ENCODE measurements at places on chromosomes 11 and 22.

GRCh38 chr11:110430267-110431050 lies 711 bp downstream of the FDX1 start:
- peak; percentile 19 for DNase-seq
- H3K4me1 ChIP-seq = peaks cover 42% of the 10 kb centered on the region
- no peaks in the 10 kb centered on the region for H3K36me3 ChIP-seq
- peak overlapping the region; percentile 93 for H3K27ac ChIP-seq
- peak overlapping the region; percentile 98 for H3K4me3 ChIP-seq

GRCh38 chr11:102407901-102408300 lies 44.7 kb downstream of the TMEM123 start:
- no peak overlapping the region for H3K4me3 ChIP-seq
- no peak overlapping the region for H3K27ac ChIP-seq
- no peaks in the 10 kb centered on the region for H3K27me3 ChIP-seq
- no peak for DNase-seq
- peaks cover 71% of the 10 kb centered on the region for H3K4me1 ChIP-seq

DNA sequence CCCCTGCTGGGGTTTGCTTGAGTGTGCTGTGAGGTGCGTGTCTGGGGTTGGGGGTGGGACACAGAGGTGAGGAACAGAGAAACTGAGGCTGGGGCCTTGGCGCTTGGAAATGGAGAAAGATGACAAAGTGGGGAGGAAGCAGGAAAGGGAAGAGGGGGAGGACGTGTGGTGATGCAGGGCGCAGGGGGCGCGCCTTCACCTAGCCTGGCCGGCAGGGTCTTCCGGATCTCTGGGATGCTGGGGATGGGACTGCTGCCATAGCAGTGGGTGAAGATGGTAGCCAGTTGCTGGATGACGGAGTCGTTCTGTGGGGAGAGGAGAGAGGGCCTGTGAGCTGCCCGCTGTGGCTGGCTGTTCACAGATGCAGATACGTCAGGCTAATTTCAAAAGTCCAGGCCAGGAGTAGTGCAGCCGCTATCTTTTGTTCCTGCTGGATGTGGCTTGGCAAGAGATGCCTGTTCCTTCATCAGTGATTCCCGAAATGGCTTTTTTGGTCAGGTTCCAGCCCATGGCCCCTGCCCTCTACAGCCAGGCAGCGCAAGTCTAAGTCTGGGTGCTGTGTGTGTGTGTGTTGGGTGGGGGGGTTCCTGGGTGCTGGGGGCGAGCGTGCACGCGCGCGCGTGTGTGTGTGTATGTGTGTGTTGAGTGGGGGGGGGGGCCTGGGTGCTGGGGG lies 54.8 kb downstream of the NAT10 start:
- no peaks in the 10 kb centered on the region for H3K36me3 ChIP-seq
- peaks cover 14% of the 10 kb centered on the region for H3K4me1 ChIP-seq
- H3K27ac ChIP-seq = no peak overlapping the region
- no peaks in the 10 kb centered on the region for H3K27me3 ChIP-seq
- no peak for DNase-seq
- no peak overlapping the region for H3K4me3 ChIP-seq

GRCh38 chr11:1572197-1573076 lies at the start of gene DUSP8:
DUSP8 (minus strand) TSS chr11:1572271; CDS start chr11:1565826, 6,445 bp downstream.
- H3K36me3 ChIP-seq = no peaks in the 10 kb centered on the region
- DNase-seq = peak; percentile 93
- peak within 1 kb of the TSS; percentile 42 for H3K4me3 ChIP-seq
- H3K27ac ChIP-seq = no peak within 1 kb of the TSS
- peaks cover 16% of the 10 kb centered on the region for H3K4me1 ChIP-seq
- H3K27me3 ChIP-seq = peaks cover 2% of the 10 kb centered on the region

DNA sequence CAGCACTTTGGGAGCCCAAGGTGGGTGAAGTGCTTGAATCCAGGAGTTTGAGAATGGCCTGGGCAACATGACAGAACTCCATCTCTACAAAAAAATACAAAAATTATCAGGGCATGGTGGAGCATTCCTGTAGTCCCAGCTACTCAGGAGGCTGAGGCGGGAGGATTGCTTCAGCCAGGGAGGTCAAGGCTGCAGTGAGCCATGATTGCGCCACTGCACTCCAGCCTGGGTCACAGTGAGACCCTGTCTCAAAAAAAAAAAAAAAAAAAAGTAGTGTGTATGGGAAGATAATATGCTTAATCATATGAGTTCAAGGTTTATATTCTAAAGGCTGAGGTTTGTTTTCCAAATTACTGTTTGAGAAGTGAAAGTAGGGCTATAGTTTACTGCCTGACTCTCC lies 10.7 kb downstream of the LDHAL6A start:
- DNase-seq = no peak
- H3K27me3 ChIP-seq = no peaks in the 10 kb centered on the region
- H3K4me3 ChIP-seq = no peak overlapping the region
- peaks cover 15% of the 10 kb centered on the region for H3K4me1 ChIP-seq
- H3K27ac ChIP-seq = no peak overlapping the region

DNA sequence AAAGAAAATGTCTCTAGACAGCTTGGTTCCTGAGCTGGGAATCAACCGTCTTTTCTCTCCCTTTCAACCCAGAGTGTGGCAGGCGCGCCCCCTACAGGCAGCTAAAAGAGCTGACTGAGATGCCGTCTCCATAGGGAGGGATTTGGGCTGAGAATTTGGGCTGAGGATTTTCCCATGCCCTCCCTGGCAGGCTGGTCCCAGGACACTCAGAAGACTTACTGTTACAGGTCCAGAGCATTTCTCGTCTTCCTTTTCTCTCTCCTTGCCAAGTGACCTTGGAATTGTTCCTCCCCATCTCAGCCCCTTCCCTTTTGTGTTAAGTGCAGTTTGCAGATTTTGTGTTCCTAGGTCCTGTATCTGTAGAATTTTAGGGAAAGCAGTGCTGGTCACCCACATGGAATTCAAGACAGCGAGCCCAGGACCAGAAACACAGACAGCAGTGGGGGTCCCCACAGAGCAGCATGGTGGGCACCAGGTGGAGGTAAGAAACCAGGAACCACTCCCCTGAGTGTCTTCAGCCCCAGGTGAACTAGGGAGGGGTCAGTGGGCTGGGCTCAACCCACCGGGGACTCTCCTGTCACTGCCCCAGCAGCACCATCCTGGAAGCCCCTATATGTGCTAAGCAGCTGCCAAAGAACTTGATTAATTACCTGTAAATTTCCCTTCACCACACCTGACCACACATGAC lies 9.9 kb upstream of the IGLL5 start:
- no peak overlapping the region for H3K27ac ChIP-seq
- no peaks in the 10 kb centered on the region for H3K27me3 ChIP-seq
- no peaks in the 10 kb centered on the region for H3K4me1 ChIP-seq
- no peak overlapping the region for H3K4me3 ChIP-seq
- no peaks in the 10 kb centered on the region for H3K36me3 ChIP-seq
- peak; percentile 82 for DNase-seq

GRCh38 chr11:127000981-127001380 lies 411 bp upstream of the KIRREL3 start:
- no peaks in the 10 kb centered on the region for H3K4me1 ChIP-seq
- H3K36me3 ChIP-seq = no peaks in the 10 kb centered on the region

GRCh38 chr22:23571486-23571885 lies 8.6 kb downstream of the IGLL1 start:
- H3K4me1 ChIP-seq = peaks cover 4% of the 10 kb centered on the region
- peaks cover 21% of the 10 kb centered on the region for H3K27me3 ChIP-seq
- H3K36me3 ChIP-seq = no peaks in the 10 kb centered on the region
- no peak overlapping the region for H3K4me3 ChIP-seq
- no peak overlapping the region for H3K27ac ChIP-seq

- H3K36me3 ChIP-seq = no peaks in the 10 kb centered on the region
- no peak overlapping the region for H3K4me3 ChIP-seq
- no peaks in the 10 kb centered on the region for H3K27me3 ChIP-seq
- peaks cover 31% of the 10 kb centered on the region for H3K4me1 ChIP-seq
These were observed 161.8 kb upstream of the GRK3 start for GRCh38 chr22:25402501-25403283.

GRCh38 chr22:43167001-43167589 lies 15.7 kb downstream of the TSPO start:
- no peaks in the 10 kb centered on the region for H3K4me1 ChIP-seq
- DNase-seq = no peak
- peaks cover 8% of the 10 kb centered on the region for H3K36me3 ChIP-seq
- H3K27ac ChIP-seq = no peak overlapping the region
- no peak overlapping the region for H3K4me3 ChIP-seq

DNA sequence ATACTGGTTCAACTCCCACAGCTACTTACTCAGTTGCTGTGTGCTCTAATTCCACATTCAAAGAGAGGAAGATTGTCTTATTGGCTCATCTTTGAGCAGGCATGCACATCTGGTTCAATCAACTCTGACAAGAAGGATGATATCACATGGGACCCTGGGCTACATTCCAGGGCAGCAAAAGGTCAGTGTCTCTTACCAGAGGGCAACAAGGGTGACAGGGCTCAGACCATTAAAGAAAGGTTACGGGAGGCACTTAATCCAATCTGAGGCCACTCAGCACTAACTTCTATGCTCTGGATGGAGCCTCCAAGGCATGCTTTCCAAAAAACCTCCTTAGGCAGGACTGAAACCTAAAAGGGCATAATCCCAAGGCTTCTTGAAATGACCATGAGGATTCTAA lies 549.4 kb upstream of the API5 start:
- H3K36me3 ChIP-seq = no peaks in the 10 kb centered on the region
- no peak overlapping the region for H3K4me3 ChIP-seq
- H3K27ac ChIP-seq = no peak overlapping the region
- no peaks in the 10 kb centered on the region for H3K27me3 ChIP-seq

GRCh38 chr11:70209391-70209912 lies 6.4 kb downstream of the FADD start:
- DNase-seq = no peak
- H3K4me1 ChIP-seq = peaks cover 52% of the 10 kb centered on the region
- H3K4me3 ChIP-seq = no peak overlapping the region
- no peak overlapping the region for H3K27ac ChIP-seq
- H3K36me3 ChIP-seq = peaks cover 46% of the 10 kb centered on the region

- no peaks in the 10 kb centered on the region for H3K36me3 ChIP-seq
- H3K27me3 ChIP-seq = no peaks in the 10 kb centered on the region
- peak overlapping the region; percentile 73 for H3K4me3 ChIP-seq
- H3K27ac ChIP-seq = peak overlapping the region; percentile 90
These were observed 33.4 kb downstream of the GDPD5 start for GRCh38 chr11:75492181-75492820.

DNA sequence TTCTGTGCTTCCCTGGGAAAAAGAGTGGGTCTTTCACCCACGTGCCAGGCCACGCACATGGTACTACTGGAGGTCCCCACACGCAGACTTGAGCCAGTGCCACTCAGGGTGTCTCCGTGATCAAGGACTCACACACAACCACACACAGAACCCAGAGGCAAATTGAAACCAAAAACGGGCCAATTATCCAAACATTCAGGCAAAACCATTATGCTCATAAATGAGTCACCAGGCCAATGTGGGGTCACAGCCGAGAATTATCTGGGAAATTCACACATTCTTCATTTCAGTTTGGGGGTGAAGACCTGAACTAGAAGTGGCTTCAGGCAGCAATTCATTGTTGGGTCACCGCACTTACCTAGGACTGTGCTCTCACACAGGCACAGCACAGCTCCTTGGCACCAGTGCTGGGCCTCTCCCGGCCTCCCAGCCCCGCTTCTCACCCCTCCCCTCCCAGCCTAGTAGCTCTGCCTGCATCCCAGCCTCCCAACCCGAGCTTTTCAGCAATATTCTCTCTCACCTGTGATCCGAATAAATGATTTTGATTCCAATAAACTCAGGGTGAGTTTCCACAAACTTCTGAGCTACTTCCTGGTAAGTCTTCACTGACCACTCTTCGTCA lies 28.0 kb downstream of the ADA2 start:
- H3K27me3 ChIP-seq = no peaks in the 10 kb centered on the region
- no peaks in the 10 kb centered on the region for H3K4me1 ChIP-seq
- no peaks in the 10 kb centered on the region for H3K36me3 ChIP-seq
- DNase-seq = no peak

DNA sequence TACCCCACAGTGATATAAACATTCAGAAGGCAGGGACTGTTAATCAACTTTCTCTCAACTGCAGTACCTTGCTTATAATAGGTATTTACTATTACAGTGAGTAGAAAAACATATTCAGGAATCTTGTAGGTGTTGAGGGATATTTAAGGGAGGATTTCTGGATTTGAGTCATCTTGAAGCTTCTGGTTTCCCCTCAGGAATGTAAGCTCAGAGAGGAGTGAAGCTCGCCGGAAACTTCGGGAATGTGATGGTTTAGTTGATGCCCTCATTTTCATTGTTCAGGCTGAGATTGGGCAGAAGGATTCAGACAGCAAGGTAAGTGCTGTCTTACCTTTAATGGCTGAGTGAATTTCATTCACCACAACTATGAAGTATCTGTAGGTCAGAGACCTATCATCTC lies 42.9 kb downstream of the CTNND1 start:
- H3K27ac ChIP-seq = no peak overlapping the region
- no peak overlapping the region for H3K4me3 ChIP-seq
- no peaks in the 10 kb centered on the region for H3K27me3 ChIP-seq
- peaks cover 11% of the 10 kb centered on the region for H3K4me1 ChIP-seq
- peaks cover 17% of the 10 kb centered on the region for H3K36me3 ChIP-seq
- DNase-seq = no peak

GRCh38 chr22:33300165-33300564 lies 242.0 kb upstream of the SYN3 start:
- no peaks in the 10 kb centered on the region for H3K36me3 ChIP-seq
- no peaks in the 10 kb centered on the region for H3K27me3 ChIP-seq
- no peaks in the 10 kb centered on the region for H3K4me1 ChIP-seq

DNA sequence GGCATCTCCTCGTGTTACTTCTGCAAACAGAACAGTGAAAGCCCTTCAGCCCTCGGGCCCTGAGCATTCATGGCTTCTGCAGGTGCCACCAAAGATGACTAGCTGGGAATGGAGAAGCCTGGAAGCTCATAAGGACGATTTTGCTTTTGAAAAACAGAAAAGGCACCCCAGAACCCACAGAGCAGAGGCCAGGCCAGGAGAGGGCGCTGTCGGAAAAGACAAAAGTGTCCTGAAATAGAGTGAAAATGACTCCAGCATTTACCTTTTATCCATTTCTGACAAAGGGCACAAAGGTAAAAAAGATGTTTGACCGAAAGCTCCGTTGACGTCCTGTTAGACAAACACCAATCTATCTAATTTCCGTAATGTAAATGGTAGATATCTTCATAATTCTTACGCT lies 37.6 kb downstream of the ZNF195 start:
- H3K27me3 ChIP-seq = peaks cover 32% of the 10 kb centered on the region
- DNase-seq = peak; percentile 79
- H3K36me3 ChIP-seq = no peaks in the 10 kb centered on the region
- H3K4me1 ChIP-seq = no peaks in the 10 kb centered on the region
- no peak overlapping the region for H3K27ac ChIP-seq

DNA sequence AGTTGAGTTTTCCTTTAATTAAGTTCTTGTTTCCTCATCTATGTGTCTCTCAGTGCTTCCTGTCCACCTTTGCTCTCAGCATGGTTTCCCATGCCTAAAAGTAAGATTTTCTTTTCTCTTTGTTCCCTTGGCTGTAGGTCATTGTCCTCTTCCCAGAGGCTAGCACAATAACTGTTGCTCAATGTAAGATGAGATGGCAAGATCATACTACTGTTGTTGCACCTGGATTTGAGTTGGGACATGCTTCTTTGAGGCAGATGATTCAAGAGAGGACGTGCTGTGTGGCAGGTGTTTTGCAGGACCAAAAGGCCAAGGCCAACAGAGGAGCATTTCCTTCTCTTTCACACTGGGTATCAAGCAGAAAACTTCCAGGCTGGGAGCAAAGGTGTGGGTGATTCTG lies 11.3 kb upstream of the NELL1 start:
- no peaks in the 10 kb centered on the region for H3K4me1 ChIP-seq
- no peak for DNase-seq
- peaks cover 8% of the 10 kb centered on the region for H3K27me3 ChIP-seq
- no peak overlapping the region for H3K27ac ChIP-seq
- no peak overlapping the region for H3K4me3 ChIP-seq
- no peaks in the 10 kb centered on the region for H3K36me3 ChIP-seq

- no peaks in the 10 kb centered on the region for H3K36me3 ChIP-seq
- H3K4me3 ChIP-seq = no peak overlapping the region
- no peak for DNase-seq
- H3K27me3 ChIP-seq = no peaks in the 10 kb centered on the region
These were observed 14.4 kb upstream of the SORL1 start for GRCh38 chr11:121437686-121438078.

Measured in activated CD4-positive, alpha-beta memory T cell treated with anti-CD3 and anti-CD28 coated beads for 36 hours (primary cell).